ENCODE measurements at places on chromosomes 7 and 10.

DNA sequence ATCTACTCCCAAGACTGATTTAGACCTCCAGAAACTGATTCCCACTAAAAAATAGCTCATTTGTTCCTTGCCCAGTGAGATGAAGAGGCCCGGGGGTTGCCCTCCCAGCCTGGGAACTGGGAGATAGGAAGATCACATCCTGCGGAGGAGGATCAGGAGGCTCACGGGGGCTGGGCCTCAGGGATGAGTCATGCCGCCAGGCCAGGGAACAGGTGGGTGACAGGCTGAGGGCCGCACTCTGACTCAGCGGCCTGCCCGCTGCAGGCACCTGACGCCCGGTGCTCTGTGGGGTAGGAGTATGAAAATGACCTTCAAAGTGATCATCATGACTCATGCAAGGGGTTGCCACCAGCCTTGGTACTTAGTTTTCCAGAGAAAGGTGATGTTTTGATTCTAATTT, 104.5 kb upstream of the ZPBP start:
- DNase-seq = peak; percentile 88

GRCh38 chr10:110616493-110617033, 27.6 kb upstream of the RBM20 start:
- DNase-seq = no peak

DNA sequence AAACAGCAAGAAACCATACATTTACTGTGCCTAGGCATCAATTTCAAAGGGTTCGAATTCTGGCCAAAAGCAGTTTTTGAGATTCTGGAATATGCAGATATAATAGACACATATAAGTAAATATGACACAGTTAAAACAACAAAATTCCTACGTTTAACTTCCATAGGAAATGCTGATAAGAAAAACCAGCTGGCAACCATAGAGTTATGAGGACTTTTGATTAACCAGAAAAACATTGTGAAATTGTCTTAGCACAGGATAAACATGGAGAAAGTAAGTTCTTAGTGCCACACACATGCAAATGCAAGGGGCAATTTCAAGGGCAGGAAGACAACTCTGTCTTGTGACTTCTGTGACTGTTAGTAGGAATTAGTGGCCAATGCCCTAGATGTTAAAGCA, 702.1 kb downstream of the TNS3 start:
- no peak for DNase-seq

DNA sequence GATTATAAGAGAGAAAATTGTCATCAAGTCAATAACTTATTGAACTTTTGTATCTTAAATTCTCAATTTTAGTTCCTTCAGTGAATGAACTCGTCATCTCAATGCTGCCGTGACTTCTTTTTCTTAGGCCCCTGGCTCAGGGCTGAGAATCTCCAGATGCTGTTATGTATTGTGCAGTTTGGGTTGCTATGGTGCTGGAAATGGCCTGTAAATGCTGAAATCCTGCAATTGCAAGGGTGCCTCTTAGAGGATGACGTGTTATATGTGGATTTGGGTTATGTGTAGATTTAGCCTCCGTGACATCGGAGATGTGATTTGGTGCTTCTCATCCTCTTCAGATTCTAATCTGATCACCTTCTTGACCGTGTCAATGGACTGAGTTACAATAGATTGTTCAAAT, 55.7 kb upstream of the ZRANB1 start:
- DNase-seq = no peak

DNA sequence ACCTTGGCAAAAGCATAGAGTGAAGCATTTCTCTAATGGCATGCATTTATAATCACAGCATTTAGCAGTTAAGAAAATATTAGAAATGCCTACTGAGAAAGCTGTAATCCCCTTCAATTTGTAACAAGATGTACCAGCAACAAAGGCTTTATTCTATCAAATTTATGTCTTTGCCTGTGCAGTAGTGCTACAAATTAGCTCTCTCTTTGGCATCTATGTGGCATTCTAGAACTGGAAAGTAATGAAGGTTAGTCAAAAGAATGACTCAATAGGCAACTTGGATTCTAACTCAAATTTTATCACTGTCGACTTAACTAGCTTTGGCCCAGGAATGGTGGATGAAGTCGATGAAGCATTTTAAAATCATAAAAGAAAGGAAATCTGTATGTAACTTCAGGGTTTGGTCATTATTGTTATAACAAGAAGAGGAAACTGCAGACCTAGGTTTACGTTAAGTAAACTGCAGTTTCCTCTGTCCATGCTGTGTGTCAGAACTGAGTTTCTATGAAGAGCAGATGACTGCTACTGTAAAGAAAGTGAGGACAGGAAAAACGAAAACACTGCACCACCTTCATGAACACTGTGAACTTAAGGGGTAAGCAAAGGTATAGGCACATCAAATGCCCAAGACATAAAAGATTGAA, 140.0 kb downstream of the RAPGEF5 start:
- no peak for DNase-seq

- no peak for DNase-seq
Measured at GRCh38 chr7:80859272-80859970, 59.4 kb downstream of the SEMA3C start.

DNA sequence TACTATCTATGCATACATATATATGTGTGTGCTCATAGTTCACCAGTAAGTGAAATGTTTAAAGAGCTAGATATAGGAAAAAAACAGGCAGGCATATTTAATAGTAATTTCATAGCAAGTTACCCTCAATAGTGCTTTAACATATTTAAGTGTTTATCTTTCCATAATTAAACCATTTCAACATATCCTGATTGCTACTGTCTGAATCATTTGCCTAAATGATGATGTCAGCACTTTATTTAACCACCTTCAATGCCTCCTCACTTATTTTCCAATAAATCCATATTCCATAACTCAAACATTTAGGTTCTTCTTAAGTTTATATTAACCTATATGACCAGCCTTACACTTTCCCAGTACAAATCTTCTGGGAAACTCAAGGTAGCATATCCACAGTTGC, 601.1 kb downstream of the ARL4A start:
- DNase-seq = no peak

GRCh38 chr10:123129618-123130271, 6.0 kb upstream of the HMX3 start:
- no peak for DNase-seq

DNA sequence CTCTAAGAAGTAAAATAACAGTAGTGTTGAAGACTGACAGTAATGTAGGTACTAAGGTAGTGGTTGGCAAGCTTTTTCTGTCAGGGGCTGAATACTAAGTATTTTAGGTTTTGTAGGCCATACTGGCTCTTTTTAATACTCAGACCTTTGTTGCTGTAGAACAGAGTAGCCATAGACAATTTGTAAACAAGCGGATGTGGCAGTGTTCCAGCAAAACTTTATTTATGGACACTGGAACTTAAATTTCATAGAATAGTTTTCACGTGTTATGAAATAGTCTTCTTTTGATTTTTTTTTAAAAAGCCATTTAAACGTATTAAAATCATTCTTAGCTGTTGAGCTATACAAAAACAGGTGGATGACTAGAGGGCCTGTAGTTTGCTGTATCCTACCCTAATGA, 121.2 kb downstream of the MLLT10 start:
- DNase-seq = no peak

- no peak for DNase-seq
Measured at GRCh38 chr10:118870467-118871243, 115.9 kb upstream of the CACUL1 start.

- DNase-seq = no peak
Measured at GRCh38 chr10:47357131-47357582, 9.0 kb downstream of the RBP3 start.

DNA sequence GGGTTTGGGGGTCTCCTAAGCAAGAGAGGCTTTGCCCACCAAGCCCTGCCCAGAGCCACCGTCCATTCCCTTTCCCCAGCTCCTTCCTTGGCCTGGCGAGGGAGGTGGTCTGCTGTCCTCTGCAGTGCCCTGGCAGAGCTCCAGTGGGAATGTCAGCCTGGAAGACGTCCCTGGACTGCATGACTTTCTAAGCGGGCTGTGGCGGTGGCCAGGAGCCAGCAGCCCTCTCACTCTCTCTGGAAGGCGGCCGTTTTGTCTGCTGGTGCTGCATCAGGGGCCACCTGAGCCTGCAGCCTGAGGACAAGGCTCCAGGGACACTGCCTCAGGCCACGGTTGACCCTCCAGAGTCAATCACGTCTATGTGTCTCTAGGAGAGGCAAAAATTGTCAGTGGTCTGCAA, 271.0 kb downstream of the SKAP2 start:
- no peak for DNase-seq

DNA sequence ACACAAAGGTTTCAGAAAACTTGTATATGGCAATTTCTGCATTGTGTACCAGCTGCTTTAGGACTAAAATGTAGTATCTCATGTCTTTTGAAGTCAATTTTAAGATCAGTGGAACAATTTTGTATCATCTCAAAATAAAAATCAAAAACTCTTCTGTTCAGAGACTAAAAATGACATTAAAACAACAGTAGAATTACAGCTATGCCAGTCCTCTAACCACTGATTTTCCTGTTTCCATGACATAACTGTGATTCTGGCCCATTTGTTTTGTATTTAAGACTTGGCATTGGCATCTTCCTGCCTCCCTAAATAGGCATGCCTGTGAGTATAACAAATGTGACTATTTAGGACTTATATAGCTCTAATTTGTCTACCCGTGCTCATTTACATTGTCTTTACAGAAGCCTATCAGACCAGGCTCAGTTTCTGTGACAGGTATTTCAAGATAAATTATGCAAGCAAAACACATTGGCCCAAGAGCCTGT, 29.1 kb upstream of the VPS41 start:
- no peak for DNase-seq

- no peak for DNase-seq
Measured at GRCh38 chr7:51289623-51290303, 26.8 kb downstream of the COBL start.

- DNase-seq = no peak
Measured at GRCh38 chr10:27611744-27612550, 107.8 kb downstream of the RAB18 start.

GRCh38 chr10:61124756-61125530, 181.0 kb upstream of the RHOBTB1 start:
- DNase-seq = no peak

- DNase-seq = peak; percentile 56
Measured at GRCh38 chr7:97006055-97006815, 882 bp downstream of the DLX6 start.

All from activated CD4-positive, alpha-beta T cell treated with anti-CD3 and anti-CD28 coated beads for 48 hours (primary cell).